Bone marrow (tissue), 2 donors: ENCODE measurements at places on chromosomes 4 and X.

- no peak for DNase-seq
Observed at GRCh38 chr4:62263454-62263853, 1063.3 kb downstream of the ADGRL3 start.

GRCh38 chr4:153348006-153348405 lies 3.5 kb downstream of the MND1 start:
- no peak for DNase-seq

DNA sequence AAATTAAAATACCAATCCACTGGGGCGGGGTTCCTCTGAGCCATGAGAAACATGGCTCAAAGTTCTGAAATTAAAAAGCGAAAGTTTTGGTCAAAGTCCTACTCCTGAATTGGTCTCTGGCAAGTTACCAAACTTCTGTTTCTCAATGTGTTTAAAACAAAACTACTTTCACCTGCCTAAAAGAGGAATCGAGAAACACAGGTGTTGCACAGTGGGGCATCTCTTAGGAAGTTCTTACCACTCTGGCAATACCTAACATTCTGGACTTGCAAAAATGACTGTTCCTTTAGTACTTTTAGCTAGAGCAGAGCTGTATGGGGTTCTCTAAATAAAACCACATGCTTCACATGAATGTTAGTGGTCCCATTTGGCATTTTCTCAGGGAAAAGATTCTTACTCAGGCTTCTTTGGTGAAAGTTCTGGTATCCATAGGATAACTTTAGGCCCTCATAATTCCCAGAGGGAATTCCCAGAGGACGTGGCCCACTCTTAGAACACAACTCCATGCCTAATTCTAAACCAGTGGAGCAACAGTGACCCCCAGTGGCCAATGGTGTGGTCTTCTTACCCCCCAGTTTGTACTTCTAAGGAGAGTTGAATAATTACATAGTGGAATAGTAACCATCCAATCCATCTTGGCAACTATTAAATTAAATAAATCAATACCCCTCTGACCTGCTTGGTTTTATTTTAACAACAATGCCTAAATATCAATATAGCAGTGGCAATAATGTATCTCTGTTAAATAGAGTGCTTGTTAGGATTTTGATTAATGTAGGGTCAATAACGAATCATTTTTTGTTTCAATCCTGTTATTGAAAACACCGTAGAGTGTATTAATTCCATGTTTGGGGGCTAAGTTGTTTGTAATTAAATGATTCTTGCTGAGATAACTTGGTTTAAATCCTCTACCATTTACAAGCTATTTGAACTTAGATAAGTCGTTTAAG lies 21.9 kb downstream of the BMP3 start:
- no peak for DNase-seq

- DNase-seq = peak; percentile 37
Observed at GRCh38 chr4:184355111-184355604, 119.2 kb downstream of the IRF2 start.

DNA sequence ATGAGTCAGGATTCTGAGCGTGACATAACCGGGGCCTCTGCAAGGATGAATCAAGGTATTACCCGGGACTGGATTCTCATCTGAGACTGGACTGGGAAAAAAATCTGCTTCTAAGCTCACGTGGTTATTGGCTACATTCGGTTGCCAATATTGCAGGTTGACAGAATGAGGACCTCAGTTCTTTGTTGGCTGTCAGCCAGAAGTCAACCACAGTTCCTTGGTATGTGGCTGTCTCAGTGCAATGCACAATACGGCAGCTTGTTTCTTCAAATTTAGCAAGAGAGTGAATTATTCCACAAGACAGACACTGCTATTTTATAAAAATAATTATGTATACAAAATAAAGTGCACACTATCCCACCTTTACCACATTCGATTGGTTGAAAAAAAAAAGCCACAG lies 424.2 kb downstream of the KLHL4 start:
- no peak for DNase-seq

DNA sequence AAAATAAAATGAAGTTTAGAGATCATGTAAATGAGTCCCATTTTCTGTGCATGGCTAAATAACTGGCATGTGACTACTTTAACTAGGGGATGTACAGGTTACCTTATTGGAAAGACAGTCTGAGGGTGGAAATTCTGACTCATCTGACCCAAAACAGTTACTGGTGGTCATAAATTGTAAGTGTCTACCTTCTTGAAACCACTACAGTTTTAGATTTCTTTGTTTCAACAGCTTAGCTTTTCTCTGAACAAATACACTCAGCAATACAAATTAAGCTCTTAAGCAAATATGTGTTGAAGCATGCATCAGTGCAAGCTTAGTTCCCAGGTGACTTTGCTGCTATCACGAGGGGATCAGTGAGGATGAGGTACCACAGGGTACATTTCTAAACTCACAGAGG lies 60.7 kb upstream of the PGM2 start:
- DNase-seq = no peak

GRCh38 chr4:138702190-138702824 lies 313.3 kb upstream of the NOCT start:
- no peak for DNase-seq

DNA sequence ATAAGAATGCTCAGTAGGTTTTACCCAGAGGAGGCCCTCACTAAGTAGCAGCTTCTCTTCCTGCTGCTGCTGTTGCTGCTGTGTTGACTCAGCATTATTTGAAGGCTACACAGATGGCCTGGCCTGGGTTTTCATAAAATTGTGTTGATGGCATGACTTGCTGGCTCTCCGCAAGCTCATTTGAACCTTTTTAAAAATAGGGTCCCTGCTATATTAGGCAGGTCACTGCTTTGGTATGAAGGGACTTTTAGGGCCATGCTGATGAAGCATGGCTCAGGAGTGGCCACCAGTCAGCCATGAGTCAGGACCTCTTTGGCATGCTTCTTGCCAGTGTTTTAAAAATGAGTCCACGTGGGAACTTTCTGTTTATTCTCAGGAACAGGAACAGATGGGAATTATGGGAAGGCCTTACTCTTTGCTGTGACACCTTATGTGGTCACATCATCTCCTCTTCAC lies 128.7 kb downstream of the MID1IP1 start:
- DNase-seq = no peak

- no peak for DNase-seq
Observed at GRCh38 chr4:76238236-76238635, 13.3 kb upstream of the FAM47E start.

DNA sequence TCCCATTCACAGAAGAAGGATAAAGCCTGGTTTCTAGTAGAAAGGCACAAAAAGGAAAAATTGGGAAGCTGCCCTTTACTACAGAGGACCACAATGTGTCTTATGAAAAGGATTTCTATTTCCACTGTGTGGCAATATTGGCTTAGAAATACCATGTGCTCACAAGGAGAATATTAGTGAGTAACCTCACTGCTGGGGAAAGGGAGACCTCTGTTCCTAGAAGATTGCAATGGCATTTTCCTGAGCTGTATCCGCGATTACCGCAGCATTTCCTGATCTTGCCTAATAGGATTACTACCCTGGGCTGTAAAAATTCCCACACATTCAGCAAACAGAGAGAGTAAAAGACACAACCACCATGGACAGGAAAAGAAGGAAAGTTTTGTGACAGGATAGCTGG lies 308.8 kb upstream of the TECRL start:
- DNase-seq = no peak

GRCh38 chrX:11398785-11399184 lies 105.6 kb downstream of the AMELX start:
- DNase-seq = no peak

GRCh38 chrX:107985033-107985432 lies 2.9 kb upstream of the TEX13B start:
- DNase-seq = no peak

DNA sequence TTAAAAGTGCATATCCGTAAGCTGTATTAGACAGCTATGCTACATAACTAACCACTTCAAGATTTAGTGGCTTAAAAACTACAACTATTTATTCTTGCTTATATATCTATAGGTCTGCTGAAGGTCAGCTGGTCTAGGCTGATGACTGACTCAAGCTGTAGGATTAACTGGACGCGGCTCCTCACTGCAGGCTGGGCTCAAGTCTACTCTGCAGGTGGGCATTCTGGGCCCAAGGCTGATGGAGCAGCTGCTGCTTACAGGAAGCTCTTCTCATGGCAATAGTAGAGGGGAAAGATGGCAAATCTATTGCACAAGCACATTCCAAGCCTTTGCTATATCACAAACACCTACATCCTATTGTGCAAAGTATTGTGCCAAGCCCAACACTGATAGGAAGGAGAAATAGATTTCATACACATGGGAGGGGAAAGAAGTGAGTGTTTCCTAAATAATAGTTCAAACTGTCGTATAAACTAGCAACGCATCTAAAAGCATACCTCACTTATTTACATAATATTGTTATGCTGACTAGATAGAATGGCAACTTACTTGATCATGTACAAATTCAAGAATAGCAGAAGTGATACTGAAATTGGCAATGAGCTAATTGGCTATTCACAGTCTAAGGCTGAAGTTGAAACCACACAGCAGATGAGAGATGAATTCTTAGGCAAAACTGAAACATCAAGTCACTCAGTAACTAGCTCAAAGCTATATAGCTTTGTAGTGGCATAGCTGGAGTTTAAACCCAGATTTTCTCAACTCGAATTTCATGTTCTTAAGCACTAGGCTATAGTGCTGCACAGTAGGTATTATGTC lies 263.8 kb downstream of the NKX6-1 start:
- DNase-seq = no peak

- DNase-seq = no peak
Observed at GRCh38 chrX:22184096-22184495, 88.6 kb upstream of the CBLL2 start.

DNA sequence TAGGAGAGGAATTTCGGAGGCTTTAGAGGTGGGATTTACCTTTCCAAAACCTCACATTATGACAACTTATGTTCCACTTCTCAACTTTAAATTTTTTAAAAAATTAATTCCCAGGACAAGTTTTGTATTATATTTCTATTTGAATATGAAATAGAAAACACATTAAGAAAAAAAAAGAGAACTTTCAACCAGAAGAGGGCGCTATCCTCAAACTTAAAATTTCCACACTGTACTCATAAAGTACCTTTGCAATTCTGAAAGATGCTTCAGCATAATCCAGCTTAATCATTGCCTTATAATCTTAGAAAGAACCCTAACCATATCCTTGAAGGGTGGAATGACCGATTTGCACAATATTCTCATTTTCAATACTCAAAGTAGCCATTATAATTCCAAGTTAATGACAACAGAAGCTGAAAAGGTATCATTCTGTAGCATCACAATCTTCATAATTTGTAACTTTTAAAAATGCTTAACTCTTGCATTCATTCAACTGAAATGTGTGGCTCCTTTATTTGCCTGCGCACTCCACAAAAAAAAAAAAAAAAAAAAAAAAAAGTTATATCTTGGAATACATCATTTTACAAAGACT lies 158.0 kb downstream of the KCNIP4 start:
- no peak for DNase-seq

GRCh38 chr4:128722911-128723310 lies 86.6 kb upstream of the JADE1 start:
- DNase-seq = no peak

DNA sequence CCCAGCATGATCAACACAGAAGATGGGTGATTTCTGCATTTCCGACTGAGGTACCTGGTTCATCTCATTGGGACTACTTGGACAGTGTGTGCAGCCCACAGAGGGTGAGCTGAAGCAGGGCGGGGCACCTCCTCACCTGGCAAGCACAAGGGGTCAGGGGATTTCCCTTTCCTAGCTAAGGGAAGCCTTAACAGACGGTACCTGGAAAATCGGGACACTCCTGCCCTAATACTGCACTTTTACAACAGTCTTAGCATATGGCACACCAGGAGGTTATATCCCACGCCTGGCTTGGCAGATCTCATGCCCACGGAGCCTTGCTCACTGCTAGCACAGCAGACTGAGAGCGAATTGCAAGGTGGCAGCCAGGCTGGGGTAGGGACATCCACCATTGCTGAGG lies 92.9 kb upstream of the GRID2 start:
- DNase-seq = no peak

GRCh38 chr4:133186210-133186609 lies 37.1 kb downstream of the PCDH10 start:
- DNase-seq = no peak

GRCh38 chr4:64341711-64342110 lies 67.5 kb downstream of the TECRL start:
- no peak for DNase-seq

DNA sequence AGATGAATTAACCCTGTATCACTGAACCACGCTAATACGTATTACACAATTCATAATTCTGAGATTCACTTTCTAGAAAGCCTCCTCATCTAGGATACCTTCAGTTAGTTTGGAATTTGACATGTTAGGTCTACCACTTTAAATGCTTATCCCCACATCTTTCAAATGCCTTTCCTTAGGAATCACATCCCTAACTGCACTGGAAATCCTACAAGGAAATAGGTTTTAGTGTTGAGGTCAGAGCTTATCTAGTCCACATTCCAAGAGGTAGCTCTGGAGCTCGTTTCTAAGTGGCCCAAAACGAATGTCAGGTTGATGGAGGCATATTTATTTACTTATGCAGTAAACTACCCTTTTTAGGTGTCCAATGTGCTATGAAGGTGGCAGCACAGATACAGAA lies 18.0 kb downstream of the PDHA1 start:
- no peak for DNase-seq

DNA sequence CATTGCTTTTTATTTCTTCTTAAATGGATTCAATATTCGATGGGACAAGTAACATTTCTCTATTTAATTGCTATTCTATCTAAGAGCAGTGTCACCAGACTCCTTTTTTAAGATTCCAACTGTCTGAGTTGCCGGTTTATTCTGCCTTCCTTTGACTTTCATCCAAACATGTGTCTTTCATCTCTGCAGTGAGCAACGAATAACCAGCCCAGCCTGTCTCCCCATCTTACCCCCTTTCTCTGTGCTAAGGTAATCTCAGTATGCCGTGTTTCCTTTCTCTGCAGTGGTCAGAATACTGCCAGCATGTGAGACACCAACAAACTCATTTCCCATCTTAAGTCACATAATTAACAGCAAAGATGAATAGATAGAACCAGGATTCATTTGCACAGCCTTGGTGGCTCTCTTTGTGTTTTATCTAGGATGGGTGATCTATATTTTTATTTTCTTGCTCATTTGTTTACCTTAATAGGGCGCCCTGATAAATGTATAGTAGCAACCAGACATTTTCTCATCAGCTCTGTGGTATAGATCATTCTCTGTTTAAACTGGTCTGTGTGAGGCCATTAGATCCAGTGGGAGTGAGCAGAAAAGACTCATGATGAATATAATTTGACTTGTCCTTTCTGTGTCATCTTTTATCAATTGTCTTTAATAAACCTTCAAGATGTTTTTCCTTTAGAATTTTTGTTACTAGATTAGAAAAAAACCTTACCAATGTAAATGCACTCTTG lies 394.8 kb upstream of the IGFBP7 start:
- no peak for DNase-seq

GRCh38 chrX:123190096-123190495 lies 6.0 kb downstream of the GRIA3 start:
- DNase-seq = no peak

GRCh38 chr4:31146366-31146765 lies 426.2 kb downstream of the PCDH7 start:
- DNase-seq = no peak

GRCh38 chr4:145216535-145216934 lies 36.1 kb upstream of the OTUD4 start:
- no peak for DNase-seq
